Kidney epithelial cell (primary cell): ENCODE measurements at places on chromosomes 6 and 20.

DNA sequence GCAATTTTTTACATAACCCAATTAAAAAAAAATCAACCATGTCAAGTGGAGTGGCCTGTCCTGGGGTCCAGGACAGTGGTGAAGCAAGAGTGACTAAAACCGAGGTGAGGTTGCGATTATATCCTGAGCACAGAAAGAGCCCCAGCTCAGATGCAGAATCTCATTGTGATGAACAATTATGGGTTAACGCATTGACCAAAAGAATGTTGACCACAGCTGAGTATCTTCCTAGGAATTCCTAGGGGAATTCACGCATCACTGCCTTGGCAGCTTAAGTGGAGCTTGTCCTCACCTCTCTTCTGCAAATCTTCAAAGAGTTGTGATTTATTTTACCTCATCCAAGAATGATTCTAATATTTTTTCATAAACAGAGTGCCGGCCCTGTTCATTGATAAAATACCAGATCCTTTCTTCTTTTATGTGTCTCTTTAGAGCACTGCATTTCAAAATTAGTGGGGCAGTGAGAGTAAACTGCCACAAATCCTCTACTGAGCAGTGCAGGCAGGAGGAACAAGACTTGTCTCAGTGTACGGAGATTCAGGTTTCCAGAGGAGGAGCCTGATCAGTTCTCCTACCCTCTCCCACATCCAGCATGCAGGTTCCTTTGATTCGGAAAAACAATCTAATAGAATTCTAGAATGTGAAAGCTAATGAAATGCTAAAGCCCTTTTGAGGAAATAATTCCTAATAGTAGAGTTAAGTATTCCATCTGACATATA lies 60.1 kb upstream of the ZNF184 start:
- DNase-seq = peak; percentile 76

DNA sequence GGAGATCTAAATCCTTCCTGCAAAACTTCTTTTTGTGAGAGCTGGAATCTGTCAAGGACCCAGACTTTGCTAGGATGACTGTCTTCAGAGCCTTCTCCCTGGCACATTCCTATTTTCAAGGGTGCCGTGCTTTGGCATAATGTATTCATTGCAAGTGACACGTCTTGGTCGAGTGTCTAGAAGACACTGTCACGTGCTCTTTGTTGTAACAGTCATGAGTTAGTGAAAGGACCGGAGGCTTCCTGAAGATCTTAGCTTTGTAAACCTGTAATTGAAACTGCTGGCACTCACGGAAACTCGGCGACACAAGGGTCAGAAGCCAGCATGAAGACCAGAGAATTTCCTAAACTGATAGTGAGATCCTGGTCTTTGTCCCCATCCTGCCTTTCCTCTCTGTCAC lies 19.7 kb upstream of the TAGAP start:
- no peak for DNase-seq

DNA sequence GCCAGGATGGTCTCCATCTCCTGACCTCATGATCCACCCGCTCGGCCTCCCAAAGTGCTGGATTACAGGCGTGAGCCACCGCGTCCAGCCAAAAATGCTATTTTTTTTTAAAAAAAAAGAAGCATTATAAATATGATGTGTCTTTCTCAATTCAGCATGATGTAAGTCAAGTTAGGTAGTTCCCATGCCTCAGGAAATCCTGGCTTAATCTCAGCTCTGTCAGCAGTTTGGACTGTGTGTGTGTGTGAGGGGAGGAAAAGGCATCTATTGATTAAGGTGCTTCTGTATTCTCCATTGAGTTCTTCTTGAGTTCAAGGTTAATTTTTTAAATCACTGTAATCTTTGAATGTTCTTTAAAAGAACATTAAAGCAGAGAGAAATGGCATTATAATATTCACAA lies 51.5 kb downstream of the GMDS start:
- DNase-seq = no peak

DNA sequence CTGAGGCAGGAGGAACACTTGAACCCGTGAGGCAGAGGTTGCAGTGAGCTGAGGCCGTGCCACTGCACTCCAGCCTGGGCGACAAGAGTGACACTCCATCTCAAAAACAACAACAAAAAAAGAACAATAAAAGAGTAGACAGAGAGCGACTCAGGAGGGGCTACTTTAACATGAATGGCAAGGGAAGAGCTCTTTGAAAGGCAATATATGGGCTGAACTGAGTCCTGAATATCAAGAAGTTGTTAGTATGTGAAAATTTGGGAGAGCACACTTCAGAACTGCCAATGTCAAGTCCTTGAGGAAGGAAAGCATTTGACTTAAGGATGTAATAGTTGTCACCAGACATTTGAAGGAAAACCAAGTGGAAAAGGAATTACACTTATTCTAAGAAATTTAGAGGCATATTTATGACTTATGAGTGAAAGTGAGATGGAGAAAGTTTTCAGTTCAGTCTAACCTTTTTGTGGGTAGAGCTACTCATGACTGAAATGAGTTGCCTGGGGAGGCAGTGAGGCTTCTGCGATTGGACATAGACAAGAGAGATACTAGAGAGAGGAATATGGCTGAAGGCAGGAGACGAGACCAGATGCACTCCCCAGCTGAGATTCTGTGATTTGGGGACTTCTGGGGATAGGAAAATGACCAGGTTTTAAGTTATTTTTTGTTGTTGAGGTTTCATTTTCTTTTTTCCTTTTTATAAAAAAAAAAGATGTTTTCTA lies 48.6 kb upstream of the SLC16A10 start:
- DNase-seq = no peak
